ENCODE measurements at places on chromosomes 6 and 20. TPM values are rescaled to one million over a fixed set of nuclear protein-coding genes. Genes with fewer than 3 reads are reported as not detected.

MYL9 gene
- 24.5 TPM for total RNA-seq

SIRPD gene
- total RNA-seq, result not detected

MMP24 gene
- 15.6 TPM for total RNA-seq

DNA sequence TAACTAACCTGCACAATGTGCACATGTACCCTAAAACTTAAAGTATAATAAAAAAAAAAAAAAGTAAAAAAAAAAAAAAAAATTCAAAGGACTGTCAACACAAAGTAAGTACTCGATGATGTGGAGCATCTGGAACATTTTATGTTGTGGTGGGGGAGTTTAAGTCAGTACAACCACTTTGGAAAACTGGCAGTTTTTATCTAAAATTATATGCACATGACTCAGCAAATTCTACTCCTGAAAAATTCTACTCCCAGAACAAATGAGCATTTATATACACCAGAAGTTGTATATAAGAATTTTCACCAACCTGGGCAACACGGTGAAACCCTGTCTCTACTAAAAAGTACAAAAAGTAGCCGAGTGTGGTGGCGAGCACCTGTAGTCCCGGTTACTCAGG lies 36.9 kb upstream of the CCDC28A start:
- no peak for DNase-seq

DNA sequence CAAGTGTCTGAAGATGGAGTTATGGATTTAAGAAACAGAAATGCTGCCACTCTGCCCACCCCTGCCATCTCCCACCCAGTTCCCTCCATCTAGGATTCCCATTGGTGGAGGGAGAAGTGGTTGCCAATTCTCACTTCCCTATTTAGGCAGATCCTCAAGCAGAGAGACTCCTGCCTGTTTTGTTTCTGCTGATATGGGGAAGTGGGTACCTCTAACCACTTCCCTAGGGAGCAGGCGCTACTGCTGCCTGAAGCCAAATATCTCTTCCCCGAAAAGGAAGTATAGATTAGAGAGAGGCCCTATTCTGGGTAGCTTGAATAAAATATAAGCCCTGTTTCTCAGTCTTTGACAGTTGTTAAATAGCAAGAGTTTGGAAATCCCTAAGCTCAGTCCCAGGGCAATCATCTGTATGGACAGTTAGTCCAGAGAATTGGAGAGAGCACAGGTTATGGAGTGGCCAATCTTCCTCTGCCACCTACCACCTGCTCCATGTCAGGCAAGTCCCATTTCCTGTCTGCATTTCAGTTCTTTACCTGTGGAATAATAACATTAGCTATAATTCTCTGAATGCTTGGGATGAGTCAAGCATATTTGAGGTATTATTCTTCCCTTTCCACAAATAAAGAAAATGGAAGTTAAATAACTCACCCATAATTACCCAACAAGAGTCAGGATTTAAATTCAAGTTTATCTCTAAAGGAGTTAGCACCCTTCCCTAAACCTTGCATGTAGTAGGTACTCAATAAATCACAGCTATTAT lies 2.6 kb upstream of the ADGB start:
- no peak for DNase-seq

GRCh38 chr20:49561256-49561655 lies 6.7 kb downstream of the PTGIS start:
- no peak for DNase-seq

- no peak for DNase-seq
Observed at GRCh38 chr6:7865781-7866180, 44.8 kb downstream of the TXNDC5 start.

CLPSL2 gene
- total RNA-seq, result not detected

FAM162B gene
- 11.3 TPM for total RNA-seq

DNA sequence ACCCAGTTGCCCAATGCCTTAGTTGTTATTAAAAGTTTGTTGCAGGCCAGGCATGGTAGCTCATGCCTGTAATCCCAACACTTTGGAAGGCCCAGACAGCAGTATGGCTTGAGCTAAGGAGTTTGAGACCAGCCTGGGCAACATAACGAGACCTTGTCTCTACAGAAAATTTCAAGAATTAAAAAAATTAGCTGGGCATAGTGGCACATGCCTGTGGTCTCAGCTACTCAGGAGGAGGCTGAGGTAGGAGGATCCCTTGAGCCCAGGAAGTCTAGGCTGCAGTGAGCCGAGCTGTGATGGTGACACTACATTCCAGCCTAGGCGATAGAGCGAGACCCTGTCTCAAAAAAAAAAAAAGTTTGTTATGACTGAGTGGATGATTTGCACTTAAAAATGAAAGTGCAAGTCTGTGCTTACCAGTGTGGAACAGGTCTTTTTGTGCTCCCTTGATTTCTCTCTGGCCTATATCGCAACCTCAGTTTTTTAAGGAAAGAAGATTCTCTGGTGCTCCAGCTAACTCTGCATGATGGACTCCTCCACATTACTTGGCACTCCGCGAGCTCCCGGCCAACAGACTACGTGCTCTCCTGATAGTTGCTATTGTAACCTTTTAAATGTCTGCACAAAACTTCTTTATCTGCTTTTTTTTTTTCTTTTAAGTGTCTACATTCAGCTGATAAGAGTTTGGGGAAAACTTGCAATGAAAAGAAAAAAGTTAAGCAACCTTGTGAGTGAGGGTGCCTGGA lies 22.1 kb downstream of the ZKSCAN3 start:
- no peak for DNase-seq

- no peak for DNase-seq
Observed at GRCh38 chr6:49553384-49553783, 2.9 kb downstream of the C6orf141 start.

GRCh38 chr6:138063726-138064125 lies 43.5 kb downstream of the PERP start:
- no peak for DNase-seq

EDN3 gene
- 0.99 TPM for total RNA-seq
